ENCODE measurements at places on chromosomes 2 and 18.

DNA sequence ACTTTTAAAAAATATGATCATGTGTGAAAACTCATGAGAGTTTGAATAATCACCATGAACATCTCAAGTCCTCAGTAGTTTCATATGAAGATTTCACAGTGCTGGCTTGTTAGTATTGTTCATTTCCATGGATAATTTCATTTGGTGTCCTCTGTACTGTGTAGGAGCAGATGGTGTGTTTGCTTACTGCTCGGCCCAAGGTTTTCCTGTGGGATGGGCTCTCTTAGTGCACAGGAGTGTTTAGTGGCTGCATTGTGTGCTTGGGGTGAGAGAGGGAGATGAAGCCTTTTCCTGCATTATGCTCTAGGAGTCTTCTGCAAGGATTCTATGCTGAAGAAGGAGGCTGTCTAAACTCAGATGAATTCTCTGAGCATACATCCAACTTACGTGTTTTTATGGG, 270.6 kb downstream of the SOCS6 start:
- DNase-seq = no peak

DNA sequence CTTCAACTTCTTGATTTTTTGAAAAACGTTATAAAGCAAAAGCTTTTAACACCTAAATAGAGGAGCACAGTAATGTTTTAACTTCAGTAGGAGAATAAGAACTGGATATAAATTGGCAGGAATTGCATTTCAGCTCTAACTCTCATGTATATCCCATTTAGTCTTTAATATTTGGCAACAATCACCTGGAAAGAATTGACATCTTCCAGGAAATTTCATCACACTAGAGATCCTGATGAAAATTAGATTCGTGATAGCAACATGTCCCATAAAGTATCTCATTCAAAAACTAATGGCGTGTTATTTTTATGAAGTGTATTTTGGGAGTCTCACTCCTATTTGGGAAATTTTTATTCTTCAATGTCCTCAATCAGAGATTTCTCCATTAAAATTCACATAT, 131.1 kb upstream of the DNAJC10 start:
- no peak for DNase-seq

- DNase-seq = no peak
Observed at GRCh38 chr2:151357359-151357758, at the start of gene TNFAIP6. Gene TNFAIP6 (plus strand): TSS chr2:151357592. CDS start chr2:151357667, 75 bp downstream.

DNA sequence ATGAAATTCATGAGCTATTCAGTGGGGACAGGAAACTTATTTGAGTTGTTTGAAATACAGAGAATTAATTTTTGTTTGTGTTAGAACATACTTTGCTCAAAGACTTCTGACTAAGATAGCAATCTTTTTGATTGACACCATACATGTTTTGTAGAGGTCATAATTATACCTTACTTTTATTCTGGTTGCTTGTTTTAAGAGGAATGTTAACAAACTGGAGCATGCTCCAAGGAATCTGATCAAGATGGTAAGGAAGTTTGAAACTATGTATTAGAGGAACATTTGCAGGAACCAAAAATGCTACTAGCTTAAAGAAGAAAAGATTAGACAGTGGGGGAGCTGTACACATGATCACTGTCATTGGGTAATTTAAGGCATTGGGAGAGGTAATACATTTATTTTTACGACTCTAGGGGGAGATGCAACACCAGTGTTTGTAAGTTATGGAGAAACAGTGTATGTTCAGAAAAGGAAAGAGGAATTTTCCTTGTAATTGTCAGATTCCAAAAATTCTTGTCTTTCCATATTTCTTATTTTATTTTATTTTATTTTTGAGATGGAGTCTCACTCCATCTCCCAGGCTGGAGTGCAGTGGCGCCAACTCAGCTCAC, 8.0 kb downstream of the AGFG1 start:
- DNase-seq = no peak

DNA sequence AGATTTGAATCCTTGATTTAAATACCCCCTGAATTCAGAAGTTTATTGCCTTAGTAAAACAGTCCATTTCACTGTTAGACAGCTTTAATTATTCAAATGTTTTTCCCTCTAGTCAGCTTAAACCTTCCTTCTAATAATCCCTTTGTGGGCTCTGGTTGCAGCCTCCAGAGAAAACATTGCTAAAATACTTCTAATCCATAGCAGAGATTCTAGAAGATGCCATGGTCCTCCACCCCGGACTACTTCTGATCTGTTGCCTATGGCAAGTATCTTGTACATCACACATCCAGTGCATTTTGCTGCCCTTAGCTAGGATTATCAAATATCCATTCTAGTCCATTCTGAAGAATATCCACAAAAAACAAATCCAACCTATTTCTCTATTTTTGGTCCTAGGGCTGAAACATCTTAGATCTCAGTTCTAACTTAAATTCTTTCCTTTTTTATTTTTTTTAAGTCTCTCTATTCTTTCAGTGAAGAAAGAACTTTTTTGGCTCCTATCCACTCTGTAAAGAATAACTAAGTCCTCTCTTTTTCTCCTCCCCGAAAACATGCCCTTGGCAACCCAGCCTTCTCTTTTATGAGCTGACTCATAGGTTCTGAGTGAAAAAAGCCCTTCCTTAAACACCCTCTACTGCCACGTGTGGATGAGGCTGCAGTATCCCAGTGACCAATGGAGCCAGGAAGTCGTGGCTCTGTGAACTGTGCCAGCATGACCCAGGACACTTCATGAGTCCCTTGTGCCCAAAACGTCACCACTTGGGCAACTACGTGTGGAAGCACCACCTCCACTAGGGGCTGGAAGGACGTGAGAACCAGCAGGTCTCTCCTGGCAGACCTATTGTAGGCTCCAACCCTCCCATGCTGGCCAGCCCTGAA, 349.8 kb downstream of the TNS1 start:
- DNase-seq = no peak

DNA sequence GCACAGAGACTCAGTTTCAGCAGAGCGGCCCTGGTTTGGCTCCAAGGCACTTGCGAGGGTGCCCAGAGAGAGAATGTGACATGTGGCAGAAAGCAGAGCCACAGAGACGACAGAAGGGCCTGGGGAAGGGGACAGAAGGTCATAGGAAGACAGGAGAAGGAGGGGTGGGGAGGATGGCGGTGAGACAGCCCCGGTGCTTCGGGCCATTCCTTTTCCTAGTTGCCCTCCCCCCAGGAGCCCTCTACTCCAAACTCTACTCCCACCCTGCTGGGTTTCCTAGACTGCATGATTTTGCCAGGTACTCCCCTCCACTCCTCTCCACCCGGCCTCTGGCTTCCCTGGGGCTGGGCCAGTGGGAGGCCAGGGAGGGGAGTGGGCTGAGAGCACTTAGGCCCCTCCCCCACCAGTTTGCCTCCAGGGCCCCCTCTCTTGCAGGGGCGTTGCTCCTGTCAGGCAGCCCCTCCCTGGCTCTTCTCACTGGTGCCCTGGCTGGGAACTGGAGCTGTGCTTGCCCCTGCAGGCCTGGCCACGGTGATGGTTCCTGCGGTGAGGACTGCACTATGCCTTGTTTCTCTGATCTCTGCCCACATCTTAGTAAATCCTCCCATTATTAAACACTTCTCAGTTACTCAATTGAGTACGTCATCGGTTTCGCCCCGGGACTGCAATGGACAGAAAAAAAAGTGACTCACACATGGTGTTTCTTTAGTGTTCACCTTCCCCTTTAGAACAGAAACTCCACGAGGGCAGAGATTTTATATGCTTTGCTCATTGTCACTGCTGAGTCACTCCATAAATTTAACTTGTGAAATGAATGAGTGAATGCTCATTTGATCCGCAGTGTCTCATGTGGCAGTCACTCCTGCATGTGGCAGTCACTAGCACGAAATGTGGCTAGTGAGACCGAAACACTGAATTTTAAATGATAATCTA, 58.7 kb upstream of the SP3 start:
- no peak for DNase-seq

DNA sequence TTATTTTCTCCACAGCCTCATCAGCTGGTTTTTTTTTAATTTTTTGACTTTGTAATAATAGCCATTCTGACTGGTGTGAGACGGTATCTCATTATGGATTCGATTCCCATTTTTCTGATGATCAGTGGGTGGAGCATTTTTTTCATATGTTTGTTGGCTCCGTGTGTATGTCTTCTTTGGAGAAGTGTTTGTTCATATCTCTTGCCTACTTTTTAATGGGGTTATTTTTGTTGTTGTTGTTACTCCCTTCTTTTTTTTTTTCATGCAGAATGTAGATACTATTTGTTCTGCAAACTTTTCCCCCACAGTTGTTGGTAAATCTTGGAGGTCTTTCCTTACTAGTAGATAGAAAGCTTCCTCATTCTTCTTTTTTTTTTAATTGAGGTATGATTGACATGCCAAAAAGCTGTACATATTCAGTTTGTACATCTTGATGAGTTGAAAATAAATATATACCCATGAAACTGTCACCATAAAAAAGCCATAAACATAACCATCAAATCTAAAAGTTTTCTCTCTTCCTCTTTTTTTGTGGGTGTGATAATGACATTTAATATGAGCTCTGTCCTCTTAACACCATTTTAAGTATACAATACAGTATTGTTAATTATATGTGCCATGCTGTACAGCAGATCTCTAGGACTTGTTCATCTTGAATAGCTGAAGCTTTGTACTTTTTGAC, 21.8 kb upstream of the NT5DC4 start:
- DNase-seq = no peak

DNA sequence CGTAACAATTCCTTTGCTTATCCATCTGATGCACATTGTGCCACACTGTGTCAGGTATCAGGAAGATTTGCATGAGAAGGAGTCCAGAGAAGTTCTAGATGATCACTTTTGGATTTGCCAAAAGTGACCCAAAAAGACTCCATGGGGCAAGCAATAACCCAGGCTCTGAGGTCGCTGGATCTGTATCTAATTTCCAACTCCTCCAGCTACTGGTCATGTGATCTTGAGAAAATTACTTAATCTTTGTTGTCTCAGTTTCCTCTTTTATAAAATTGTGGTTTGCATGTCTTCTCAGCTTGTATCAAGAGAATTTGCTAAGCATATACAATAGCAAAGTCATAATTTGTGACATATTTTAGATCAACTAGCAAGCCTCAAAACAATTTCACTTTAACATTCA, 61.3 kb upstream of the ITGA4 start:
- DNase-seq = no peak

DNA sequence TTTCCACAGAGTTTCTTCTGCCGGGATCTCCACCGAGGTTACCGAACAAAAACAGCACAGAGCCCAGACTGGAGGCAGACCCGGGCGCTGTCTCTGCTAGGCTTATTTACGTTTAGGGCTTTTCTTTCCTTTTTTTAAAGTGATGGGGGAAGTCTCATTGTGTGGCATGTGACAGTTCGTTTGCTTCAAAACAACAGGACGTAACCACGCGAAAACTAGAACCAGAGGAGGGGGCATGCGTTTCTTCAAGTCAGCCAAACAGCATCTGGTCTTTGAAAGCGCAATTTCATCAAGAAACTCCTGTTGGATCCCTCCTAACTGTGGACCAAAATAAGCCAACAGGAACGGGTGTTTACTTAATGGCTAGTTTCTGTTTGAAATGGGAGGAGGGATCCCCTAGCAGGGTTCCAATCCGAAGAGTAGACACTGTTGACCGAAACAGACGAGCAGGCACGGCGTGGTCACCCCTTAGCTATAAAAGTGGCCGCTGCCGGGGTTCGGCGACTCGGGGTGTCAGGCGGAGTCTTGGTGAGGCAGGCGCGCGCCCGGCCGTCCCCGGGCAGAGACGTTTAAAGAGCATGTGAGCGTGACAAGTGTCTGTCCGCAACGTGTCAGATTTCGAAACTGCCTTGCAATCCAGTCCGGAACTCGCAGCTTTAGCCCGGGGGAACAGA, 997 bp upstream of the TGIF1 start:
- no peak for DNase-seq

DNA sequence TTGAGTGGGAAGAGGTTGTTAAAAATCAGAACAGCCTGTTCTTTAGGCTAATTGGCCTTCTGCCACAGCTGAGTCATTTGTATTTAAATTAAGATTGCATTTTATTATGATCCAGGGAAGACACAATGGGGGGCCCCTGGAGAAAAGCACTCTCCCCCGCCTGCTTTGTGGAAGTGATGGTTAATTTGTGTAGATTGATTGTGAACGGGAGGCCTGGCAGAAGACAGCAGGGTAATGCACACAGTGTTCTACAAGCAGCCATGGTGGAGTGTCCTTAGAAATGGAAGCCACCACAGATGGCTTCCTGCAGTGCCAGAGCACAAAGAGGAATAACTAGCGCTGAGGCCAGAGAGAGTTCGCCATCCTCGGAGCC, 19.6 kb downstream of the RAMP1 start:
- DNase-seq = no peak
